ENCODE measurements at places on chromosomes 13 and 19.
A peak's percentile ranks its signal among the peaks of the same experiment; 100 is the strongest.

- no peak for DNase-seq
Observed at GRCh38 chr13:79648191-79648590, 167.2 kb downstream of the NDFIP2 start.

GRCh38 chr19:38890686-38891085, 8.7 kb downstream of the SIRT2 start:
- no peak for DNase-seq

- no peak for DNase-seq
Observed at GRCh38 chr13:28710161-28710560, 8.6 kb downstream of the SLC46A3 start.

- DNase-seq = no peak
Observed at GRCh38 chr13:94305463-94305862, 174.0 kb downstream of the DCT start.

- no peak for DNase-seq
Observed at GRCh38 chr13:33827139-33827538, 9.2 kb downstream of the RFC3 start.

- DNase-seq = no peak
Observed at GRCh38 chr19:2076526-2076944, 19.6 kb downstream of the MOB3A start.

DNA sequence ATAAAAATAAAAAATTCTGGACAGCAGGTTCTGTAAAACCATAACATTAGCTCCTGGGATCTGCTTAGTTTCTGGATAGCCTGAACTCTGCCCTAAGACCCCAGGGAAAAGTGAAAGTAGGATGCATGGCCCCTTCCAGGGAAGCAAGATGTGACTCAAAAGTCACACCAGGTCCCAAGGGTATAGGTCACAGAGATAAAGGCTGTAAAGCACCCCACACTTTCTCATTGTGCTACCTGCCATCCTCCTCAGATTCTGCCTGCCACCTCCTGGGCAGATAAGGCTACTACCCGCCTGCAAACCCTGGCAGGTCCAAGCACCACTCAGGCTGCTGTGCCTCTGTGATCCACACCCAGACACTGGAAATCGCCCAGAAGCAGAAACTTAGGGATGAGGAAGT, 20.6 kb downstream of the FFAR2 start:
- DNase-seq = no peak

DNA sequence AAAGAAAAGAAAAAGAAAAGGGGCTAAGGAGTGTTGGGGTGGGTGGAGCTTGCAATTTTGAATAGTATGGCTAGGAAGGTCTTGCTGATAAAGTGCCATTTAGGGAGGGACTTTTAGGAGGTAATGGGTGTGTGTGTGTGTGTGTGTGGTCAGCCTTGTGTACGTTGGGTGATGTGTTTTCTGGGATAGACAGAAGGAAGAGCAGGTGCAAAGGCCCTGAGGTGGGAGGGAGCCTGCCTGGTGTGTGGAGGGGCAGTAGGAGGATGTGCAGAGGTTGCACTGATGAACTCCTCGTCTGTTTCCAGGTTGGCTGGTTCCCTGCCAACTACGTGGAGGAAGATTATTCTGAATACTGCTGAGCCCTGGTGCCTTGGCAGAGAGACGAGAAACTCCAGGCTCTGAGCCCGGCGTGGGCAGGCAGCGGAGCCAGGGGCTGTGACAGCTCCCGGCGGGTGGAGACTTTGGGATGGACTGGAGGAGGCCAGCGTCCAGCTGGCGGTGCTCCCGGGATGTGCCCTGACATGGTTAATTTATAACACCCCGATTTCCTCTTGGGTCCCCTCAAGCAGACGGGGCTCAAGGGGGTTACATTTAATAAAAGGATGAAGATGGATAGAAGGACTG, 30.5 kb upstream of the ADGRE1 start:
- no peak for DNase-seq

- DNase-seq = no peak
Observed at GRCh38 chr19:47352095-47352494, 3.0 kb downstream of the DHX34 start.

DNA sequence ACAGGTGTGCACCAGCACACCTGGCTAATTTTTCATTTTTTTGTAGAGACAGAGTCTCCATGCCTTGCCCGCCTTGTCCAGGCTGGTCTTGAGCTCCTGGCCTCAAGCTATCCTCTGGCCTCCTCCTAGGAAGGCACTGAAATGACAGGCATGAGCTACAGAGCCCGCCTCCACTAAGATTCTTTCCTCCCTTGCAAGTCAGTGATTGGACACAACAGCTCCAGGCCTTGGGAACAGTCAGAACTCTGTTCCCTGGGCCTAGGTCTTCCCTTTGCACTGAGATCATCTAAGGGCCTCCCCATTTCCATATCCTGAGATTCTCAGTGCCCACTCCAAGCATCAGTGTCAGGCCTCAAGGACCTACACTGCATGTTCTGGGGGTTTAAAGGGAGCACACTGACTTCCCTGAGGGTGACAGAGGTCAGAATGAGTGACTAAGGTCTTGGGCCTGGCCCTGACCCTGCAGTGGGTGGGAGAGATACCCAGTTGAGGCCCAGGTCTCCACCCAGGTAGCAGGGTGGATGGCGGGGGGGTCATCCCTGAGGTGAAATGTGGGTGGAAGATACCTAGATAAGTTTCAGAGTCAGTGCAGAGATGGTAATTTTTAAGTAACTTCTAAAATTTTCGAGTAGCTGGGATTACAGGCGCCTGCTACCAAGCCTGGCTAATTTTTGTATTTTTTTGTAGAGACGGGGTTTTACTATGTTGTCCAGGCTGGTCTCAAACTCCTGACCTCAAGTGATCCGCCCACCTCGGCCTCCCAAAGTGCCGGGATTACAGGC, 17.3 kb upstream of the ERCC1 start:
- DNase-seq = no peak

- DNase-seq = no peak
Observed at GRCh38 chr13:62309904-62310303, 894.3 kb upstream of the PCDH20 start.

- DNase-seq = no peak
Observed at GRCh38 chr13:102440259-102440936, 38.5 kb upstream of the FGF14 start.

GRCh38 chr13:49399801-49400472, 43.9 kb downstream of the CAB39L start:
- DNase-seq = no peak

GRCh38 chr13:35499676-35500075, 23.2 kb upstream of the MAB21L1 start:
- DNase-seq = no peak

GRCh38 chr19:49957262-49957915, 3.6 kb downstream of the SIGLEC11 start:
- DNase-seq = no peak

DNA sequence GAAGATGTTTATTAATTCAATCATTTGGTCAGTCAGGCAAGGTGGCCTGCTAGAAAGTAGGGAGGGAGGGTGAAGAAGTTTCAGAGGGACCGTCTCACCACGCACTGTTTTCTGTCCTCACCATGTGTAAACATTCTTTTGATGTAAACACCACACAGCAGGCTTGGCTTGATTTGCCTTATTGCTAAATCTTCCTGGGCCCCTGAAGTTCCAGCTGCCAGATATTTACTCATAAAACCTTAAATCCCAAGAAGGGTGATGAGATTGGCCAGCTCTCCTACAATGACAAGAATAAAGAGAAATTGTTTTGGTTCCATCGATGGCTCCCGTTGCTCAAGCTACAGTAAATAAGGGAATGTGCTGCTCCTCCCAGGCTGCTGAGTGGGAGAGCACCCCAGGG, 198.2 kb upstream of the TMTC4 start:
- no peak for DNase-seq

DNA sequence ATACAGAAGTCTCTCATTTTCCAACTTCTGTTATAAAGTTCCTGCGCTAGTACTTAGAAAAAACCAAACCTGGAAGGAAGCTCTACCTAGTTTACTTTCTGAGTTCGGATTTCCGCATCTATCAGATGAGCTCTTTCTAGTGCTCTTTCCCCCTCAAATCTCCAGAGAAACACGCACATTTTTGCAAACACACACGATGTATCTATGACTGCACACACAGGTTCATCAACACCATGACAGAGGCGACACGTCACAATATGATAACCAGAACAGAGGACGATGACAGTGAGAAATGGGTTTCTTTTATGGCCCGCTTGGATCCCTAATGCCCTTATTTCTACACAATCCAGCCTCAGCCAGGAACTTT, 629 bp upstream of the LRRC63 start:
- no peak for DNase-seq

DNA sequence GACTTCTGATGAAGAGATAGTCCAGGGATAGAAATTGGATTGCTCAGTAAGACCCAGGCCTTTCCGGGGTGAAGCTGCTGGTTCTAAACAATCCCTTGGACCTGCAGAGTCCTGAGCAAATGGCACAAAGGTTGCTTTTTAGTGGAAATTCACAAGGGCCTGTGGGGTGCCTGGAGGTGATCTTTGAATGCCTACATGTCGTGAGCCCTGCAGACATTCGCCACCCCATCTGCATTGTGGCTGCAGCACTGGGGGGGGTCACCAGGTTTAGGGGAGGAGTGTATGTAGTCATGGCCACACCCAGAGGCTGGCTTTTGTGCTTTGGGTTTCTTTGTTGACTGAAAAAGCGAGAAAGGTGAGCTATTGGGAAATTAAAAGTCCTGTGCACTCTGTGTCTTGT, 41.4 kb downstream of the SLC7A9 start:
- DNase-seq = no peak

- no peak for DNase-seq
Observed at GRCh38 chr13:85662186-85662585, 137.0 kb downstream of the SLITRK6 start.

GRCh38 chr13:107438251-107438650, 777.1 kb downstream of the LIG4 start:
- DNase-seq = no peak

GRCh38 chr13:30457306-30457891, 8.3 kb downstream of the HMGB1 start:
- no peak for DNase-seq

DNA sequence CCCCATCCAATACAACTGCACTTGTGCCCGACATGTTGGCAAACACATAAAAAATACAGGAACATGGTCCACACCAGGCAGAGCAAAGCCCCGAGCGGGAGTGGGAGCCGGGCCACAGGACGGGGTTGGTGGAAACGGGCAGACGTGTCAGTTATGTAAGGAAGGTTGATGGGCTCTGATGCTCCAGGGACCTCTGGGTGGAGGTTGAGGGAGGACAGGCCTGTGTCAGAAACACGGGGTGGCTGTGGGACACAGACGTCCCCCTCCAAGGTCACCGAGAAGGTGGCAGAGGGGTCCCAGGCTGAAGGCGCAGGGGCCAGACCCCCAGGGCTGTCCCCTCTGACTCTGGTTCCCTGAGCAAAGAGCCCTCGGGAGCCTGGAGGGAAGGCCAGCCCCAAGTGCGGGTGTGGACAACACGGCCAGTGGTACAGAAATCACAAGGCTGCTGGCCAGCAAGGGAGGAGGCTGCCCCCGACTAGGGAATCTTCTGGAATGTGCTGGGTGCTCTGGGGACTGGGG, 31.4 kb upstream of the C13orf46 start:
- no peak for DNase-seq

GRCh38 chr19:32296694-32297093, 48.7 kb upstream of the ZNF507 start:
- no peak for DNase-seq

GRCh38 chr19:17337675-17338432, 501 bp downstream of the GTPBP3 start:
- no peak for DNase-seq

- no peak for DNase-seq
Observed at GRCh38 chr13:99258946-99259345, 767 bp upstream of the GPR18 start.

GRCh38 chr13:46134961-46135522, 30.2 kb upstream of the CPB2 start:
- DNase-seq = peak; percentile 40

DNA sequence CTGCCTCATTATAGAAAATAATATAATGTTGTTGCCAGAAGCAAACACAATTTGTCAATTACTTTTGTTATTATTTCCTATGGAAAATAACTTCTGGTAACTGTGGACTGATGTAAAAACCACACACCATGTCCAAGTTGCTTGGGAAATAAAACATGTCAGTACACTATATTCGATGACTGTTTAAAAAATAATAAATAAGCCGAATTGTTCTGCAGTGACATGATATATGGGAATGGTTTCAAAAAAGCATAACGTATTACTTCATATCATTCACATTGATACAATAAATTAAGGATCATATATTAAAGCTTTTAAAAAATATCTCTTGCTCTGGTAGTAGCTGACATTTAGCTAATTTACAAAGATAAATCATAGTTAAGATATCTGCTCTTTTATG, 2062.1 kb downstream of the PCDH9 start:
- no peak for DNase-seq

DNA sequence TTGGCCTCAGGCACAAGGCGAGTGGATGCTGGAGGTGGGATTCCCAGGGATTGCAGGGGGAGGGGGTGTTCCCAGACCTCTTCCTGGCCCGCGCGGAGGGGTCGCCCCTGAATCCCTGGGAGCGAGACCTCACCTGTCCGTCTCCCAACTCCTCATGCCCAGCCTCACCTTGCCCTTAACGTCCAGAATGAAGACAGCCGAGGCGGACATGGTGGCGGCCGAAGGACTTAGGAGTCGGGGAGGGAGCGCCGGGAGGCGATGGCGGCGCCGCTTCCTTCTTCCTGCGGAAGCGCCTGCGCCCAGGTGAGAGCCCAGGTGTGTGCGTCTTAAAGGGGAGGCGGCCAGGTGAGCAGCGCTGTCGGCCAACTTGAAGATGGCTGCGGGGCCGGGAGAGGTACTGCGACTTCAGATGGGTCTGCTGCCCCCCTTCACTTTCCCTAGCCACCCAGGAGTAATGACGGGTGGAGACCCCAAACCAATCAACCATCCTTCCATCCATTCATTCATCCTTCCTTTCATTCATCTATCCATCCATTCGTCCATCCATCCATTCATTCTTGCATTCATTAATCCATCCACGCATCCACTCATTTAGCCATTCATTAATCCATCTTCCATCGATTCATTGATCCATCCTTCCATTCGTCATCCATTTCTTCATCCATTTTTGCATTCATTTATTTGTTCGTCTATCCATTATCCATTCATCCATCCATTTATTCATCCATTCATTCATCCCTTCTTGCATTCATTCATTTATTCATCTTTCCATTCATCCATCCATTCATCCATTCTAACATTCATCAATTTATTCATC, at the start of gene AP1M2:
Gene AP1M2 (minus strand): TSS at position 291 of the 817 bp plus-strand sequence. CDS start 81 bp downstream, at position 210.
- no peak for DNase-seq

- no peak for DNase-seq
Observed at GRCh38 chr13:48542138-48542537, 9.3 kb upstream of the RCBTB2 start.

GRCh38 chr19:16625163-16625958, 2.6 kb downstream of the MED26 start:
- DNase-seq = no peak

DNA sequence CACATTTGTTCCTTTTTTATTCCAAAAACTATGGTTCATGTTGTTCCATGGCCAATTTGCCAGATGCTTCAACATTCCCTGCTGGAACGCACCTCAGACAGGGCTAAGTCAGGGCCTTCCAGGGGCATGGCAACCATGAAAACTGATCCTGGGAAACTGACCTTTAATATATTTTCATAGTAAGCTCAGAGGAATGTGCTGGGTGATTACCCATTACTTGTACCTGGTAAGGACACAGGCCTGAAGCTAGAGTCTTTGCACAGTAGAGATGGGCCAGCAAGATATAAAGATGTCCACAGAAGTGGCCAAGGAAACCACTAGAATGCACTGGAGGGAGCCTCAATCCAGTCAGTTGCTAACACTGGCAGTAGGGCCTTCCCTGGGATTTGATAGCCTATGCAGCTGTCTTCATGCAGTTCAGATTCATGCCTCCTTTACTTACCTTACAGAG, 353.1 kb downstream of the ENOX1 start:
- DNase-seq = no peak
